ENCODE measurements at places on chromosomes 11 and 22.

- peak; percentile 75 for DNase-seq
These were observed 18.2 kb downstream of the KCNJ1 start for GRCh38 chr11:128848815-128849455.

GRCh38 chr22:17806437-17806836 is 32.2 kb upstream of the BID start:
- DNase-seq: no peak

DNA sequence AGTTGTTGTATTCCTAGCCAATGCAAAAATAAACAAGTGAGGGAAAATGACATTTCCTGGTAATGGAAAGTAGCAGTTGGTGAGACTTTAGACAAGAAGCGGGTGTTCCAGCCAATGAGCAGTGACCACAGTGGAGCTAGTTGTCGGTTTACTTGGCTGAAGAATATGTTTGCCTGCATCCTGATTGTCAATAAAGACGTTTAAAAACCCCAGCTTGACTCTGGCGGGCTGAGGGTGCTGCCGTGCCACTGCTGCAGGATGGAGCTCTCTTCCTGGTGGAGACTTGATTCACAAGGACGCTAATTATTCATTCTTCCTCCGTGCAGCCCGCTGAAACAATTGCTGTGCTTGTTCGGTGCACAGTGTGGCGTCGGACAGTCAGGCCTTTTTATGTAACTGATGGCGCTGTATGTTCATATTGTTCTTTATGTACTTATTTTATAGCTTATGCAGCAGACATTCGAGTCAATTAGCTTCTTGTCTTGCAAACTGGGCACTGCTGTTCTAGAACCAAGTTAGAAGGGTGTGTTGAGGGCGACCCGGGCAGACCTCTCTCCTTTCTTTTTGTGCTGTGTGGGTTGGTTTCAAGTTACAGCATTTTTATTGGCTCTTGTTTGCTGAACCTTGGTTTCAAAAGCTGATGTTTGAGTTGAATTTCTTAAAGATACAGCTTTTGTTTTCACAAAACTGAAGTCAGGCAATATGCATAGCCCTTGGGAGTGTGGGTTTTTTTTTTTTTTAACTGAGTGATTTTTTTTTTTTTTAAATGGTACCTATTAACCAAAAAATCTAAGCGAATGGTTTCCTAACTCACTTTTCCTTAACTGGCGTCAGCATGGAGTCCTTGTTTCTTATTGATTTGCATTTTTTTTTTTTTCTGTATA is 153.9 kb downstream of the TEAD1 start:
- DNase-seq: no peak

DNA sequence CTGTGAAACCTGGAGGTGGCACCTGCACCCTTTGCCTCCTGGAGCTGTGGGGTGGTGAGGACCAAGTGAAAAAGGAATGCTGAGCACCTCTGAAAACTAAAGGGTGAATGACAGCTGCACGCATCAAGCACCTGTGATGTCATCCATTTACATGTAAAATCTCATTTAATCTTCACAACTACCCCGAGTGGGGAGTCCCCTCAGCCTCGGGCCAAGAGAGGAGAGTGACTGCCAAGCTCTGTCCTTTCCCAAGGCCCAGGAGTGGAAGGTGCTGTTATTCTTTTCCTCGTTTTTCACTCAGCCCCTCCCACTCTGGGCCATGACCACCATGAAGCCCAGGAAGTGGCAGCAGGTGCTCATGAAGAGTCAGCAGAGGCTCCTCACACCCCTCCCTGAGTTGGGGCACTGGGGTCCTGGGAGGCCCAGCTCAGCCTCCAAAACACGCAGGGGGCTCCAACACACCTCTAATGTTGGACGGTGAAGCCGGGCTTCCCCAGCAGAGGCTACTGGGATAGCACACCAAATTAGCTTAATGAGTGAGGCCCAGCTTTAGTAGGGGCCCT is 35.7 kb downstream of the NECTIN1 start:
- DNase-seq: no peak

DNA sequence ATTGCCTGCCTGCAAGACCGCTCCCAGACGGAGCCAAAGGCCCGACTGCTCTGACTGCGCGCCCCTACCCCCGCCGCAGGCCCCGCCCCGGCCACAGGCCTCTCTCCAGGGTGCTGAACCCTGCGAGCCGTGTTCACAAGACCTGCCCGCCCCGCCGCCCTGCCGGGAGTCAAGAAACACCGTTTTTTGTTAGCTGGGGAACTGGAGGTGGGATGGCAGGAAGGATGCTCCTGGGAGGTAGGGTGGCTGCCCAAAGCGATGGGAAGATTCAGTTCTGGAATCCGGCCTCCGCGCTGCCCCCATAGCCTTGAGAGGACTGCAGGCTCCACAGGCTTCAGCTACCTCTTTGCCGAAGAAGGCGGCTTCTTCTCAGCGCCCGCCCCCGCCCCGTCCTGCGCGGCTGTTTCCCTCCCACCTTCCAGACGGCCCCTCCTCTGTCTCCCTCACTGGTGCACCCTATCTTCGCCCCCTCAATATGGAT is 2.7 kb upstream of the PDE2A start:
- DNase-seq: peak; percentile 55

- no peak for DNase-seq
These were observed 72.9 kb downstream of the CACNA1I start for GRCh38 chr22:39643311-39644083.

GRCh38 chr22:29328566-29329500 is 13.3 kb upstream of the RASL10A start:
- DNase-seq: no peak

DNA sequence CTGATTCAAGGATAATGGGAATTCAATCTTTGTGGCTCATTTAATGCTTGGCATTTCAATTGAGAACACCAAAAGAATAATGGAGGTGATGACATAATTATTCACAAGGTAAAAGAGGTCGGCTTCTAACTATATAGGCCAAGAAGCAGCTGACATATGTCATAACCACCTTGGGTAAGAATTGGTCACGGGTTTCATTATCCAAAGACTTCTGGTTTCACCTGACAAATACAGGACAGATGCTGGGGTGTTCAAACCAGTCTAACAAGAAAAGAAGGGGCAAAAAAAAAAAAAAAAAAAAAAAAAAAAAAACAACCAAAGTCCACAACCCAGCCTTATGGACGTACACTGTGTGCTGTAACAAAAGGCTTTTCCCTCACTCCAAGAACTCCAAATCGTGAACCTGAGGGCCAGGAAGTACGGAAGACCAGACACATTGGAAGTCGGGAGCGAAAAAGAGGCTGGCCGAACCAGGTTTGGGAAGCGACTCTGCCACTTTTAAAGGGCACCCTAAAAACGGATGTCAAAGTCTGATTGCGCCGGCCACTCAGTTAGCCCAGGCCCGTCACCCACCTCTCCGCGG is 385 bp downstream of the HARBI1 start:
- DNase-seq: no peak

DNA sequence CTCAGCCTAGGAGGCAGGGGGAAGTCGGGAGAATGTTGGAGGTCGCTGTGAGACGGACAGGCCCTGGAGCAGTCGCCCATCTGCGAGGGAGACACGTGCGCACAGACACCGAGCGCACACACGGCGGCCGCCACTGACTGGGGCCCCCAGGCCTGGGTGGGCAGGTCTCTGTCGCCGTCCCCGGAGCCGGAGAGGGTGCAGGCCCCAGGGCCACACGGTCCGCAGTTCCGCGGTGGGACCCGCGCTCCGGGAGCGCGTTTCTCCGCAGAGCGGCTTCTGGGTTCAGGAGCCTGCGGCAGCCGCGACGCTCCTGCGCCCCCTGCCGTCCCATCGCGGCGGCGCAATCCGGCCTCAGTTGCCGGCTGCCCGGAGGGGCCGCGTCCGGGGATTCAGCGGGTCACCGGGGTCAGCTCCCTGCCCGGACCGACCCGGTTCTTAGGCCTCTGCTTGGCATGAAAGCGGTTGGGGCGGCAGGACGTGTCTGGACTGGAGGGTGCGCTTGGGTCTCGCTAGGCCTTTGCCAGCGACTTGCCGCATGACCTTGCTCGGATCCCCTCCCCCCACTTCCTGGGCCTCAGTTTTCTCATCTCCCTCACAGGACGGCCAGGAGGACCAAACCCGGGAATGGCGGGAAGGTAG is 31.2 kb downstream of the PDE2A start:
- DNase-seq: peak; percentile 47

- no peak for DNase-seq
These were observed 75.7 kb downstream of the KIAA1671 start for GRCh38 chr22:25027959-25028840.

DNA sequence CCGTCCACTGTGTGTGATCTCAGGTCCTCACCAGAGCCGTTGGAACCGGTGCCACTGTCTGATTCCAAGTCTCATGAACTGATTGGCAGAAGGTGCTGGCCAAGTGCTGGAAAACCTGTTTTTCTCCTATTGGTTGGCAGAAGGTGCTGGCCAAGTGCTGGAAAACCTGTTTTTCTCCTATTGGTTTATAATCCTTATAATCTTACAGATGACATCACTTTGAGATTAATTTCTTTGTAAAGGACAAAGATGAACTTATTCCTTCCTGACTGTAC is 1106.3 kb downstream of the BRD1 start:
- DNase-seq: no peak

GRCh38 chr11:70876685-70877084 is 375.7 kb downstream of the SHANK2 start:
- DNase-seq: no peak

DNA sequence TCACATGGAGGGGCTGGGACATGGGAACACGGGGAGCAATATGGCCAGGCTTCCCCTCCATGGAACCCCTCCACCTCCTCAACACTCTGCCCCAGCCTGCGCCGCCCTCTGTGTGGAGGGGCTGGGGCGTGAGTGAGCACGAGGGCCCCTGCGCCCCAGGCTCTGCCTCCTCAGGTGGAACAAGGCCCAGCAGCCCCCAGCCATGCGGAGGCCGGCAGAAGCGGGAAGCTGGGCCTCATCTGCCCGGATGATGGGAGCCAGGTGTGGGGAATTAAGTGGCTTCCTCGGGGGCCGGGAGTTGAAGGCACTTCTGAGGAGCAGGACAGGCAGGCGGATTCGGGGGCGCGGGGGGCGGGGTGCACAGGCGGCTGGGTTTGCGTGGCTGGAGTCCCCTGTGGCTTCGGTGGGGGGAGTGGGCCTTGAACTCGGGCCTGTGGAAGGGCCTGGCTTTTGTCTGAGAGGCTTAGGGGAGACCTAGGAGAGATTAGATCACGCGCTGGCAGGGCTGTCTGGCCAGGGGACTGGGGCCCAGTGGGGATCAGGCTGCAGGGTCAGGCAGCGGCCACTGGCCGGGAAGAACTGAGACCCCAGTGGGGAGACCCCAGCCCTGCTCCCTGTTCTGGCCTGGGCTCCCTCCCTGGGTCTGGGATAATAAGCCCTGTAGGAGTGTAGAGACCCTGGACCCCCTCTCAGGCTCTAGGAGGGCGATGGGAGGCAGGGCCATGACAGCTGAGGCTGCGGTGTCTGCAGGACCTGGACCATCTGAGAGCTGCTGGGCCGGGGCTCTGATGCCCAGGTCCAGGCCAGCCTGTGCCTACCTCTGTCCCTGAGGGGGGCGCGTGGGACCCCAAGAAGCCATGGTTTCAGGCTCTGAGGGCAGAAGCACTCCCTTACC is 13.3 kb downstream of the PRR33 start:
- DNase-seq: no peak

DNA sequence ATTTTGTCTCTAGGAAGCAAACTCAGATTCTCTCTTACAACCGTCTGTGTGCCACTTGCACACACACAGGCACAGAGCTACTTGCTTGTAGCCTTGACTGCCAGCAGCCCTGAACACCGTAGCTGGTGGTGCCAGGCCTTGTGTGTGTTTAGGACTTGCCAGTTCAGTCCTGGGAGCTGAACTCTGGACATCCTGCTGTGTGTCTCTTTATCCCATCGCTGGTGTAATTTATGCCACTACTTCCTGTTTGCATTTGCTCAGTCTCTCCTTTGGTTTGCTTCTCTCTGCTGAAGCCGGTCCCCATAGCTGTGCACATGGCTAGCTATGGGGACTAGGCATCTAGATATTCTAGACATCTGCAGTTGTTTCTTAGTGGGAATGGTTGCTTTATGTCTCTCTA is 24.0 kb downstream of the MARK2 start:
- no peak for DNase-seq

GRCh38 chr11:72436661-72437060 is 2.3 kb upstream of the CLPB start:
- DNase-seq: no peak

GRCh38 chr22:45317551-45318167 is 7.9 kb downstream of the FAM118A start:
- no peak for DNase-seq

DNA sequence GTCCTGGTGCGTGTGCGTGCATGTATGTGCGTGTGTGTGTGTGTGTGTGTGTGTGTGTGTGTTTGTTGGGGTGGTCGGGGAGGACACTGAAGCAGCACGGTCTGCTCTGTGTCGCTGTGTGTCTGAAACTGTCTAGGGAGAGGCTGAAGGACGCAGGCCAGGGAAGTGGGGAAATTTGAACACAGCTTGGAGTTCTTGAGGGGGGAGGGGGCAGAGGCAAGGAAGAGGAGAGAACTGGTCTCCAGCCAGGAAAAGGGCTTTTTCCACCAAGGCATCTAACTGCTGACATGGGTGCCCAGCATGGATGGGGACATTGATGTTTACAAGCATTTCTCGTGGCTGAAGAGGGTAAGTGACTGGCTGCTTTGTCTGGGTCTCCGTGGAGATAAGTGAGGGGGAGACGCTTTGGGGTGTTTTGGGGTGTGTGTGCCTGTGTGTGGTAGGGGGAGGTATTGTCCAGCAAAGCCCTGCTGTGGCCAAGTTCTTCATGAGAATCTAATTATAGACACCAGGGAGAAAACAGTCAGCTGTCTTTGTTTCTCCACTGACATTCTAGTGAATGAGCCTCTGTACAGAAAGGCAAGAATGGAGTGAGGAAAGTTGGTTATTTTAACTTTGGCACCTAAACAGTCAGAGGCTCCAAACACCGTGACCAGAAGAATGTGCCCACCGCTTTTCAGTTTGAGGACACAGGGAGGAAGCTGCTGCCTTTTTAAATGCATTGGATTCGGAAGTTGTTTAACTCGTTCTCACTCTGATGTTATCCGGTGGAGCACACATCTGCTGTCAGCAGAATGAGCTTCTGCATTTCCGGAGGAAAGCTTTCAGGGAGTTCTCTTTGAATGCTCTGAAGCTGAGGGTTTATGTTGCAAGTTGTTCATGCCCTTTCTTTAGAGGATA is 63.7 kb downstream of the PPFIBP2 start:
- DNase-seq: peak; percentile 86

- no peak for DNase-seq
These were observed 597.9 kb upstream of the KIRREL3 start for GRCh38 chr11:127598476-127598875.

DNA sequence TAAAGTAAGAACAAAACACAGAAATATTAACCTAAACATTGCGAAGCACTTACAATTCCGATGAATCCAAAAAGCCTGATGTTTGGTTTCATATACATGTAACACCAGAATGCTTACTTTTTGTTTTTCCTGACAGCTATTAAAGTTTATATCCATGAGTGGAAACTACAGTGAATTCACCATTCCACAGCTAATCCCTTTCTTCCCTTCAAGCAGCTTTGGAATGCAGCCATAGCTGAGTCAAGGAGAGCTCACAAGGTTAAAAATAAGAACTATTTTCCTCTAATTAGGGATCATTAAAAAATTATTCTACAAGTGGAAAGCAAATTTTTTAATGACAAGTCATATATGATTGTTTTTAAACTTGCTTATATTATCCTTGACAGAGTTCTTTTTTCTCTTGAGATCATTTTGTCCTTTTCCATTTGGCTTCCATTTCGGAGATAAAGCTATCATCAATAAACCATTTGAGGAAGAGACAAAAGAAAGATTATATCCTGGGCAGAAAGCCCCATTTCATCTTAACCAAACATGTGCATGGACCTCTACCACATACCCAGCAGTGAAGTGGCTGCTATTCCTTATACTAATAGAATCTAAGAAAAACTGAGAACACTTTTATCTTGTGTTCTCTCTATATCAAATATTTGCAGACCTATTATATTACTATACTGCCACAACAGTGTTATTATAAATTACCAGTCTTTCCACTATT is 19.7 kb upstream of the FIBIN start:
- no peak for DNase-seq

- no peak for DNase-seq
These were observed 144.1 kb downstream of the SHANK2 start for GRCh38 chr11:71108013-71108865.

Data from hematopoietic multipotent progenitor cell (in vitro differentiated cells).